Activated CD8-positive, alpha-beta memory T cell treated with anti-CD3 and anti-CD28 coated beads for 1 hour (primary cell): ENCODE measurements at places on chromosomes 5 and 9.
A peak's percentile ranks its signal among the peaks of the same experiment; 100 is the strongest.

- no peak for DNase-seq
Measured at GRCh38 chr9:128254362-128254761, 21.4 kb downstream of the GOLGA2 start.

GRCh38 chr5:32538031-32538547, 47.3 kb upstream of the SUB1 start:
- no peak for DNase-seq

GRCh38 chr5:91687430-91687829, 304.3 kb upstream of the ARRDC3 start:
- no peak for DNase-seq

- peak; percentile 71 for DNase-seq
Measured at GRCh38 chr9:136991993-136992818, at the start of gene PAXX. Gene PAXX (plus strand): TSS chr9:136992422. CDS start chr9:136992444, 22 bp downstream.
